HS-5 (cell line): ENCODE measurements at places on chromosomes 16 and 17.

GRCh38 chr17:65587534-65588180, 26.2 kb upstream of the AXIN2 start:
- DNase-seq = no peak

GRCh38 chr16:88423448-88423850, 29.6 kb upstream of the ZFPM1 start:
- no peak for DNase-seq

- DNase-seq = no peak
Observed at GRCh38 chr16:89360760-89361435, 129.5 kb downstream of the ANKRD11 start.

- no peak for DNase-seq
Observed at GRCh38 chr17:61729690-61730268, 133.5 kb downstream of the BRIP1 start.

GRCh38 chr17:49756323-49757150, 7.4 kb downstream of the FAM117A start:
- DNase-seq = no peak

DNA sequence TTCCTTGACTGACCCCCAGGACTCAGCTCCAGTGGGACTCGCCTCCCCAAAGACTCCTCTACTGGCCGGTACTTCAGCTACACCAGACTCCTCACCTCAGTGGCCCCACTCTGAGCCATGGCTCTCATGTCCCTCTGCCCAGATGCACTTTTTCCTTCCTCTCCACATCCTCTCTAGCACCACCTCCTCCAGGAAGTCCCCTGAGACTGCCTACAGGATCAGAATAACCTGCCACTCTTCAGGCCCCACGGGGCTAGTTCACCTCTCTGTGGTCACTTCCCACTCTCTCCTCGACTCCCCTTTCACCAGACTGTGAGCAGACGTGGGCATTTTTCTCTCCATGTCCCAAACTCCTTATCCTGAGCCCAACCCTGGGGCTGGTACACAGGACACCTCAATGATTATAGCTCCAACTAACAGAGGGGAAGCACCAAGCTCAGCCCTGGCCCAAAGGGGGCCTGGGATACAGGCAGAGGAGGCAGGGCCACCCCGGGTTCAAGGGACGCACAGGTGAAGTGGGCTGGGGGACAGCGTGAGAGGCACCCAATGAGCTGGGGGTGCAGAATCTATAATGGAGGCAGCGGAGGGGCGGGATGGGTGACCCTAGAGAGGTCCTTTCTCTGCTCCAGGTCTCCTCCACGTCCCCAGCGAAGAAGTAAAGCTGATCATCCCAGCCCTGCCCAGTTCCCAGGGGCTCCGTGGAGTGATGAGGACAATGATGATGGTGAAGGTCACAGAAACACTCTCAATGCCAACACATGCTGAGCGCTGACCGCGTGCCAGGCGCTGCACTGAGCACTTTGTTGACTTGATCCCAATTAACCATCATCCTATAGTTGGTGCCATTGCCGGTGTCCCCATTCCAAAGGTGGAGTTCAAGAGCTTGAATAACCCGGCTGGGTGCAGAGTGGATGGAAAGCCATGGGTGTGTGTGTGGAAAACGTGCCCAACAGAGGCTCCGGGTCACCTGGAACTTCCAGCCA, 3.9 kb downstream of the TRPV3 start:
- DNase-seq = no peak

- no peak for DNase-seq
Observed at GRCh38 chr16:66754211-66754610, 2.8 kb upstream of the DYNC1LI2 start.

GRCh38 chr17:54781389-54781788, 119.3 kb upstream of the TOM1L1 start:
- no peak for DNase-seq
